ENCODE measurements at places on chromosomes 2 and 18.

GRCh38 chr2:217307023-217307422 is 447.2 kb upstream of the TNP1 start:
- DNase-seq, result no peak

- DNase-seq, result no peak
Measured at GRCh38 chr2:183341057-183341456, 216.8 kb downstream of the NUP35 start.

DNA sequence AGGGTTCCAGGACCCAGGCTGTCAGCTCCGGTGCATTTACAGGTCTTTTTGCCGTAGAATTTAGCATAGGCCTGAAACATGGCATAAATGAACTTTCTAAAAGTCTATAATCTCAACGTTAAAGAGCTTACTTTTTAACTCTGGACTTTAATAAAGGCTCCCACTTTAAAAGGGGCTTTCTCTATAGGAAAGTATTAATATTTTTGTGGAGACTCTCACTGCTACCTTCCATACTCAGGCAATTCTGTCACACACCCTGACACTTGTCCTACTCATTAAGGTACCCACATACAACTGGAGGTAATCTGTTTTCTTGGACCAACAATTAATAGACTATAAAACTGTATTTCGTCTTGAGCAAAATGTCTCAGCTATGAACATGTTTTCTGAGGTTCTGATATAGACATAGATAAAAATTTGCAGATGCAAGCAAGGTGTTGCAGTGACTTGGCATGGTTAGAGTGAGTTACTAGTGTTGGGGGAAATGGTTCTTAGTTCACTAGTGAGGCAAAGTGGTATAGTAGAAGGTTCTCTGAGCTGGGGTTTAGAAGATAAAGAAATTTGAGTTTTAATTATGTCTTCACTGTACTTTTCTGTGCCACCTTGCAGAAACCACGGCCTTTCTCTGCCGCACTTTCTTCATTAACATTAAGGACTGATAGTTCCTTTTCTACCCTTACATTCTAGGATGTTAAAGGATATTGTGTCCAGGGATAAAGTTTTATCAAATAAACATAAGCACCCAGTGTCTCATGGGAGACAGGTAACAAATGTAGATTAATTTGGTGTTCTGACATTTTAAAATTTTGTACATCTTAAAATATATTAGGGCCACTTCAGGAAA is 10.8 kb upstream of the NR4A2 start:
- no peak for DNase-seq

- no peak for DNase-seq
Measured at GRCh38 chr18:77052983-77053309, 79.6 kb downstream of the MBP start.

- DNase-seq, result no peak
Measured at GRCh38 chr2:189249171-189249570, 69.6 kb upstream of the COL5A2 start.

DNA sequence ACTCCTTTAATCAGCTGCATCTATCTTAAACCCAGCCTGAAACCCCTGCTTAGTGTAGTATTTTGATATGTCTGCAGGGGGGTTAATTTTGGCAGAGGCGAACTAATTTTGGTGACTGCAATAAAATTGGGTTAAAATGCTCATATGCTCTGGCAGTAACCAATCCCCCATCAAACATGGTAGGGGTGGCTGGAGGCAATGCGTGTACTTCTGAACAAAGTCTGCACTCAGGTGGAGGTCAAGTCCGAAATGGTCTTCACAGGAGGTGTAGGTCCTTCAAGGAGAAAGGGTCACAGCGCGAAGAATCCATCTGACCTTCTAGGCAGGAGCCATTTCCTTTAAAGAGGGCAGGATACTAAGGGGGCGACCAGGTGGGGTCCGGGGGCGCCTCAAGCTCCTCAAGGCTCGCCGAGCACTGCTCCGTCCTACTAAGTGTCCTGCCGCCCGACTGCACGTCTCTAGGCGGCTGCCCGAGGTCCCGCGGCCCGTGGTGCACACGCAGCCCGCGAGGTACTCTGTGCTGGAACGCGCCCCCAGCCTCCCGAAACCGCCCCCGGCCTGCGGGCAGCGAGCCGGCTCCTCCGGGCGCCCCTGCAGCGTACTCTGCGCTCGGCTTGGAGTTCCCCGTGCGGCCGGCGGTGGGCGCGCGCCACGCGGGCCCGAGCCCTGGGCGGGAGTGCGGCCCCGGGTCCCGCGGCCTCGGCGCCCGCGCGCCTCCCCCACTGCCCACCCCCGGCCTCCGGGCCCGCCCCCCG is 1.7 kb upstream of the LDLRAD4 start:
- peak; percentile 11 for DNase-seq
